IMR-90 (cell line): ENCODE measurements at places on chromosomes 12 and 14. TPM values are rescaled to one million over a fixed set of nuclear protein-coding genes. Genes with fewer than 3 reads are reported as not detected.

PLCZ1 gene
- total RNA-seq: not detected in 2 replicates

GRCh38 chr14:23076785-23077408 is 18.0 kb downstream of the ACIN1 start:
- H3K36me3 ChIP-seq: peaks cover 44% of the 10 kb centered on the region
- no peak overlapping the region for H3K27ac ChIP-seq
- no peak overlapping the region for H3K4me3 ChIP-seq

DNA sequence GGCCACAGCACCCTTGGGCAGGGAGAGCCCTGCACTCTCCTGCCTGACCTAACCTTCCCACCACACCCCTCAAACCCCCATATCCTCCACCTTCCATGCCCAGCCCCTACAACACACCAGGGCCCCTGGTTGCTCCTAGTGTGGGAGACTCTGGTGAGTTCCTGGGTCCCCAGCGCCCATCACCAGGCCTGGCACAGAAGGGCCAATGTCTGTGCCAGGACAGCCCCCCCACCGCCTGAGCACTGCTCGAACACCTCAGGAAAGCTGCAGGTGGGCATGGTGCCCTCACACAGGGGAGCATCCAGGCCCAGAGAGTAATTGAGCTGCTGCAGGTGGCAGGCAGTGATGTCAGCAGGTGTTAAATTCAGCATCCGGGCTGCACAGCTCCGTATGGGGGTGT is 15.2 kb downstream of the ADCY6 start:
- no peak for DNase-seq
- H3K4me3 ChIP-seq: no peak overlapping the region
- H3K4me1 ChIP-seq: no peaks in the 10 kb centered on the region

DNA sequence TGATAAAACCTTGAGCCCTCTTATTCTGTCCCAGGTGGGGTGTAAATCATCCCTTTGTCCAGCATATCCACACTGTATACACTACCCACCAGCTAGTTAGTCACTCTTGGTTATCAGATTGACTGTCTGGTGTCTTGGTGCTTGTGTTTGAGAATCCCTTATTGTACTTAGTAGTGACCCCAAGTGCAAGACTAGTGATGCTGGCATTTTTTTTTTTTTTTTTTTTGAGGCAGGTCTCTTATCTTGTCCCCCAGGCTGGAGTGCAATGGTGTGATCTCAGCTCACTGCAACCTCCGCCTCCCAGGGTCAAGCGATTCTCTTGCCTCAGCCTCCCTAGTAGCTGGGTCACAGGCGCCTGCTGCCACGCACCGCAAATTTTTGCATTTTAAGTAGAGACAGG is 5.8 kb downstream of the VRK1 start:
- no peak for DNase-seq
- H3K27ac ChIP-seq: no peak overlapping the region
- peaks cover 3% of the 10 kb centered on the region; the same call in 1 of the 2 replicates for H3K4me1 ChIP-seq
- no peaks in the 10 kb centered on the region for H3K27me3 ChIP-seq
- no peaks in the 10 kb centered on the region for H3K36me3 ChIP-seq

DNA sequence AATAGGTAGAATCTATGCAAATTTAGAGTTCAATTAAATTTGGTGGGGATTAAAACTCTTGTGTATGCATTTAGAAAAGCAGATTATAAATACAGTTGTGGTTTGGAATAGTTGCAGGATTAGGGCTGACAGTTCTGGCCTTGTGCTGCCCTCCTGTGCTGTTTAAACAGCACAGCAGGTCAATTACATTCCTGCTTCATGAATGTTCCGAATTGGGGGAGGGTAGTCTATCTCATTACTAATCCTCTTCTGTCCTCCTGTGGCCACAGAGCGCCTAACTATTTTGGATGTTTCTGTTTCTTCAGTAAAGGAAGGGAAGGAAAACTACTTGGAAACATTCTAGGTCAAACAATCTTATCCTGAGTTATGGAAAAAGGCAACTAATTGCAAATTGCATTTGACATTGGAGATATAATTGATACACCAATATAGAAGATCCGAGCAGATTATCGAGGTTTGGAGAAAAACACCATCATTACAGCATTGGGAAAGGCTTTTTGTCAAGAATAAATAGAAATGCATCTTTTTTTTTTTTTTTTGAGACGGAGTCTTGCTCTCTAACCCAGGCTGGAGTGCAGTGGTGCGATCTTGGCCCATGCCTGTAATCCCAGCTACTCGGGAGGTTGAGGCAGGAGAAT is 8.7 kb upstream of the GPR19 start:
- no peaks in the 10 kb centered on the region for H3K4me1 ChIP-seq
- H3K36me3 ChIP-seq: no peaks in the 10 kb centered on the region
- no peak overlapping the region for H3K27ac ChIP-seq
- no peaks in the 10 kb centered on the region for H3K27me3 ChIP-seq
